ENCODE measurements at places on chromosomes 7 and 10.
A peak's percentile ranks its signal among the peaks of the same experiment; 100 is the strongest.

- no peak for DNase-seq
Observed at GRCh38 chr10:108132303-108132702, 967.8 kb upstream of the SORCS1 start.

DNA sequence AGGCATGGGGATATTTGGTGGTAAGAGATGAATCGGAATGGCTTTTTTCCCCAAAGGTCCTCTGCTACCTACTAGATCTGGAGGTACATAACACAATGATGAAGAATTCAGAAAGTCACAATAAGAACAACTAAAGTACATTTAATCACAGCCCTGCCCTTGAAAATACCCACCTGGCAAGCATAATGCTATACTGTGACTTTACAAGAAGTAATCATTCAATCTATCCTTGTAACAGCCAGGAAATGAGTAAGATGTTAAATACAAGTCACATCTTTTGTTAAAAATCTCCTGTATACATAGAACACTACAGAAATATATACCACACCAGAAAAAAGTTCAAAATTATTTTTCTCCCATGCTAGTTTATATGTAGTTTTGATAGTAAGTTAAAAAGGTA lies 108.3 kb upstream of the ABCB5 start:
- no peak for DNase-seq

- no peak for DNase-seq
Observed at GRCh38 chr10:91190388-91190870, 30.0 kb upstream of the PCGF5 start.

GRCh38 chr7:55147101-55147500 lies 128.3 kb downstream of the EGFR start:
- no peak for DNase-seq

- no peak for DNase-seq
Observed at GRCh38 chr10:20552382-20552781, 344.7 kb downstream of the NEBL start.

DNA sequence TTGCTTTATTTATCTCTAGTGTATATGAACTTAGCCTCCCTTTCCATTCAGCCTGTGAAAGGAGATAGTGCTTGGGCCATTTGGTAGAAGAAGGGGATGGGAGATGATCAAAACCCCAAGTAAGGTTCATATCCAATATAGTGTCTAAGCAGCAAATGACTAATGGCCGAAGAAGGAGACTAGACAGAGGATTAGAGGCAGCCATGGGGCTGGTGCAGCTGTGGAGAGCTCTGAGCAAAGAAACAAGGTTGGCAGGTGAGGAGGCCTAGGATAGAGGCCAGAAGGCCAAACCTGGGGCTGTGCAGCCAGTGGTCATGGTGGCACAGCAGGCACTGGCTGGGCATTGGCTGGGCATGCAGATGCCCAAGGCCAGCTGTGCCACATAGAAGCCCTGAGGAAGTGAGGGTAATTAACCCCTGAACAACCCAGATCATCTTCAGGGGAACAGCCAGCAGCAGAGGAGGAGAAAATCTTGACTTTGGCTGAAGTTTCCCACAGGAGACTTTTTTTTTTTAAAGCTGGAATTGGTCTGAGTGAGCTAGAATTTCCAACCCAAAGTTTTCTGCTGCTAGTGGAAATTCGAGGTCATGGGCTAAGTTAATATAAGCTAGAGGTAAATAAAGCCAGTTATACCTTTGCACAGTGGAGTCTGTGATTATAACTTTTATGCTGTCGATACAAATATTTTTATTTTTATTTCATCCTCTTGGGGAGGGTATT lies 10.3 kb upstream of the CPA1 start:
- DNase-seq = no peak

GRCh38 chr10:75540981-75541380 lies 109.6 kb downstream of the LRMDA start:
- no peak for DNase-seq

DNA sequence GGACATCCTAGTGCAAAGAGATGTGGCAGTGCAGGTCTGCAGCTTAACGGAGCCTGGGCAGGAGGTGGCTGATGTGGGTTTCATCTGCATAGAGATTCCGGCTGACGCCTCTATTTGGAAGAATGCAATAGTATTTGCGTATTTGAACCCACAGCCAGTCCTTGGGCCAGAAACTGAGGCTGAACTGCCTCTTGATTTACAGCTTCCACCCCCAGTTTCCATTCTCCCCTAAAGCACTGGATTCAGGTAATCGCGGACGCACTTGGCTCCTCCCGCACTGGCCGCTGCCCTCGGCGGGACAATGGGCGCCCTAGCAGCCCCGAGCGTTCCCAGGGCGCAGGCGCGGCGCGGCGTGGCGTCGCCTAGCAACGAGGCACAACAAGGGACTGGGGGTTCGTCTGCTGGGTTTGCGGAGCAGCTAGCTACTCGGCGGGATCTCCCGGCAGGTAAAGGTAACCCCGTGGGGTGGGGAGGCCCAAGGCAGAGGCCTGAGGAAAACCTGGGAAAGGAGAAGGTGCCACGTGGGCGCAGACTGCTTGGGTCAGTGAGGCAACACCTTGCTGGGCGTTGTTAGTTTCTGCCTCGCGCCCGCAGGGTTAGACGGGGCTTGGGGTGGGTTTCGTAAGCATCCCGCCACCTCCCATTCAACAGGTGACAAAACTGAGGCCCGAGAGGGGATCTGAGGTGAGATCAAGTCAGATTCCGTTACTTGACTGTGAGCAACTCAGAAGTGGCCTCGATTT lies at the start of gene ARMC3:
Gene ARMC3, plus strand, starts transcription at position 393 of the 743 bp plus-strand sequence. CDS start 3,944 bp downstream, outside the sequence.
- DNase-seq = peak; percentile 69

DNA sequence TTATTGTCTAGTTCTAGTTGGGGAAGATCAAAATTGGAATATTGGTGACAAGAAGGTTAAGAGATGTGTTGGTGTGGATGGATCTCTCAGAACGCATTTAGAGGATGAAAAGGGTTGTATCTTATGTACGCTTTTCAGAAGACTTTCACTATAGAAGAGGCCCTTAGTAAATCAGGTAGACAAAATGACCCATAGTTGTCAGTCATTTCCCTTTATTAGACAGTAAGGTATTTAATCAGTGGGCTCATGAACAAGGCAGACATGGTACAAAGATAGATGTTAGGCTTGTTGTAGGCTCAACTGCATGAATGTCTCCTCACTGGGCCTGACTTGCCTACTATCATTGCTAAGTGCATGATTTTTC lies 359.2 kb downstream of the PHF14 start:
- no peak for DNase-seq

DNA sequence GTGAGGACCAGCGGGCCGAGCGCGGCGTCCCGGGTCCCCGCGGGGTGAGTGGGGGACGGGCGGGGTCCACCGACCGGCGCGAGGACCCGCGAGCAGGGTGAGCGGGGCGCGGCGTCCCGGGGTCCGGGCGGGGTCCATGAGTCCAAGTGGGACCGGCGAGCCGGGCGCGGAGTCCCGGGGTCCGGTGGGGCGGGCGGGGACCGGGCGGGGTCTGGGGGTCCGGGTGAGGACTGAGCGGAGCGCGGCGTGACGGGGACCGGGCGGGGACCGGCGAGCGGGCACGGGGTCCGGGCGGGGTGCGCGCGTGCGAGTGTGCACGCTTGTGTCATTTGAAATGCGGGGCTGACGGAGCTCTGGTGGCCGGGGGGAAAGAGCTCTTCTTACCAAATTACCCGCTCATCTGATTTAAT lies 765 bp downstream of the CELF2 start:
- DNase-seq = no peak

DNA sequence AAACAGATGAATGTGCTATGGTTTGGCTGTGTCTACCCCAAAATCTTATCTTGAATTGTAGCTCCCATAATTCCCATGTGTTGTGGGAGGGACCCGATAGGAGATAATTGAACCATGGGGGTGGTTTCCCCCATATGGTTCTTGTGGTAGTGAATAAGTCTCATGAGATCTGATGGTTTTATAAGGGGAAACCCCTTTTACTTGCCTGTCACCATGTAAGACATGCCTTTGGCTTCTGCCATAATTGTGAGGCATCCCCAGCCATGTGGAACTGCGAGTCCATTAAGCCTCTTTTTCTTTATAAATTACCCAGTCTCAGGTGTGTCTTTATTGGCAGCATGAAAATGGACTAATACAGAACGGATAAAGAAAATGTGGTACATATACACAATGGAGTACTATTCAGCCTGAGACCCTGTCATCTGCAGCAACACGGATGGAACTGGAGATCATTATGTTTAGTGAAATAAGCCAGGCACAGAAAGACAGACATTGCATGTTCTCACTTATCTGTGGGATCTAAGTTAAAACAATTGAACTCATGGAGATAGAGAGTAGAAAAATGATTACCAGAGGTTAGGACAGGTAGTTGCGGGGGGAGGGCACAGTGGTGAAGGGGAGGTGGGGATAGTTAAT lies 587.6 kb upstream of the NRP1 start:
- DNase-seq = no peak

GRCh38 chr7:130274983-130275591 lies 8.4 kb downstream of the CPA2 start:
- no peak for DNase-seq
